Left ventricle myocardium inferior (tissue), 1 donor: ENCODE measurements at places on chromosomes 3 and 15. TPM values are rescaled to one million over a fixed set of nuclear protein-coding genes. Genes with fewer than 3 reads are reported as not detected.

Gene CPB1
- not detected for total RNA-seq

Gene SAMMSON
- total RNA-seq = not detected

Gene MRPS25
- 98.6 TPM for total RNA-seq

Gene GUCA1C
- 5.8 TPM for total RNA-seq

Gene FAM98B
- total RNA-seq = 28.7 TPM

Gene PLAAT1
- 8.1 TPM for total RNA-seq

Gene CA12
- 0.25 TPM for total RNA-seq

Gene SEMA5B
- 5.3 TPM for total RNA-seq

Gene MAP1A
- total RNA-seq = 56.0 TPM

Gene GOLGA8K
- 0.80 TPM for total RNA-seq

Gene RYR3
- 0.08 TPM for total RNA-seq

Gene ACAN
- total RNA-seq = not detected

Gene NRG4
- total RNA-seq = not detected

Gene SCAANT1
- not detected for total RNA-seq

Gene KCNH8
- total RNA-seq = 0.05 TPM

Gene PLA2G4E
- total RNA-seq = not detected

Gene GNAT1
- total RNA-seq = not detected

Gene CISH
- total RNA-seq = 16.6 TPM

Gene VILL
- total RNA-seq = 3.6 TPM

Gene PRR20G
- total RNA-seq = not detected

Gene SACM1L
- total RNA-seq = 20.9 TPM

Gene IL16
- 3.8 TPM for total RNA-seq

Gene EIF4G1
- total RNA-seq = 224 TPM

Gene FEZF2
- total RNA-seq = not detected

Gene HGD
- total RNA-seq = 0.49 TPM

Gene ITPKA
- 1.9 TPM for total RNA-seq

Gene RRP9
- total RNA-seq = 8.6 TPM

Gene SEMA3F
- total RNA-seq = 10.2 TPM
